ENCODE measurements at places on chromosomes 2 and 18.

DNA sequence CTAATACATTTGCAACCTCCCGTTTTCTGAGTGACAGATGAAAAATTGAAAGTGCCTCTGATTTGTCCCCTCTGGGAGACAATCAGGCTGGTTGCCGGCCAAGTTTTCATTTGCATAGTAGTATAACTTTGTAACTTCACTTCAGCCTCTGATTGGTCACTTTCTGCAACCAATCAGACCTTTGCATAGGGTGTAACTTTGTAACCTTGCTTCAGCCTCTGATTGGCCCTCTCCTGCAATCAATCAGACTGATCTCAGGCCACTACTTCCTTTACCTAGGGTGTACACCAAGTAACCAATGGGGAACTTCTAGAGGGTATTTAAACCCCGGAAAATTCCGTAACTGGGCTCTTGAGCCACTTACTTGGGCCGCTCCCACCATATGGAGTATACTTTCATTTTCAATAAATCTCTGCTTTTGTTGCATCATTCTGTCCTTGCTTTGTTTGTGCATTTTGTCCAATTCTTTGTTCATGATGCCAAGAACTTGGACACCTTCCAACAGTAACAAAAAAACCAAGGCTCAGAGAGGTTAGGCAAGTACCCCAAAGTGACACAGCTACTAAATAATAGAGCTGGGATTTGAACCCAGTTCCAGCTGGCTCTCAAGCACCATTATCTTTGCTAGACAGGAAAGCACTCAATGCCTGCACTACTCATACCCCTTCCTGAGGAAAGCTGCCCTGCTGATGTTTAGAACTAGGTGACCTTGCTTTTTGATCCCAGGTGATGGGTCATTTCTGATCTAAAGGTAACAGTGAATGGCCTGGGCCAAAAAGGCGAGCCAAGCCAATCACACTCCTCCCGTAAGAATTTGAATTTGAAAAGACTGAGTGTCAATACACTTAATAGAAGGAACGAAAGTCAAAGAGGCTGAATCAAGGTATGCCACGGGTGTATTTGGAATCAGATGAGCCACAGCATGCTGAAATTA lies 10.9 kb upstream of the MYOM1 start:
- no peak for DNase-seq

- no peak for DNase-seq
These were observed 76.8 kb downstream of the RNF152 start for GRCh38 chr18:61815885-61816470.

DNA sequence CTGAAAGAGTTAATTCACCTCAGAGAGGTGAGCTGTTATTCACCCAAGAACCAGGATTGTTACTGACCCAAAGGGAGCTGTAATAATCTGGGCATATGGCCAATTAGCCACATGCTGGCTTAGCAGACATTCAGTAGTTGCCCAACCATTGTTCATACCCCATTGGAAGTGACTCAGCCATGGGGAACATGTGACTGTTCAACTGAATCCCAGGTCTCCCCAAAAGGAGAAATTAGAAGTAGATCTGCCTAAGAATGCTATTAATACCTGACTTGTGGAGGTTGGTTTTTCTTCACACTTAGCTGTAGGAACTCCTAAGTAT lies 272.6 kb upstream of the UBE2E3 start:
- no peak for DNase-seq

DNA sequence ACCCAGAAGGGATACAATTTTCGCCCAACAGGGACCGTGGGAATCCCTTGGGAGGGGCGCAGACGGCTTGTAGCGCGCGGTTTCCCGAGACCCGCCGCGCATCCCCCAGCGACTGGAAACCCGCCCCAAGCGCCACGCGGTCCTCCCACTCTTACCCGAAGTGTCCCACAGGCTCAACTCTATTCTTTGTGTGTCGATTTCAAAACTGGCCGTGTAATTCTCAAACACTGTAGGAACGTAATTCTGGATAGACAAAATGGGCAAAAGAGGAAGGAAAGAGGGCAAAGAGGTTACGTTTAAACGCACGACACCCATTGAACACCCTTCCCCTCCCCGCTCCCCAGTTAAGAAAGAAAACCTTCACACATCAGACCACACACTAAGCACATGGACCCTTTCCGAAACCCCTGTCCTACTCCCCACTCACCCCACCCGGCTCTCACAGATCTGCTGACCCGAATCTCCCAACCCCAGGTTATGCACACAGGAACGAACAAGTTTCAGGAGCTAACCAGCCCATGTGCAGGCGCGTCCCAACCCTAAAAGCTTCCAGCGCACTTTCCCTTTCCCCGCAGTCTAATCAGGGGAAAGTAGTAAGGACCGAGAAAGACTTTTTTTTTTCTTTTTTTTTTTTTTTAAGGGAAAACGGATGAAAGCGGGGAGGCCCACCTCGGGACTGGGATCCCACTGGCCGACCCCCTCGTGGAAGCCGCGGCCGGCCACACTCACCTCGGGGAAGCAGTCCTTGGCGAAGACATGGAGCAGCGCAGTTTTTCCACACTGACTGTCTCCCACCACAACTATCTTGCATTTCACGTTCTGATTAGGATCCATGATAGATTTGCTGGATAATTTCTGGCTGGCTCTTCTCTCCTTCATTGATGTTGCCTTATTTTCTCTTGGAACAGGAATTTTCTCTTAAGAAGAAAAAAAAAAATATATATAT lies 655 bp downstream of the RND3 start:
- DNase-seq = no peak

GRCh38 chr2:197915548-197916265 lies 111.3 kb downstream of the PLCL1 start:
- DNase-seq = no peak

- no peak for DNase-seq
These were observed 584.8 kb downstream of the MBD2 start for GRCh38 chr18:53639687-53640086.

DNA sequence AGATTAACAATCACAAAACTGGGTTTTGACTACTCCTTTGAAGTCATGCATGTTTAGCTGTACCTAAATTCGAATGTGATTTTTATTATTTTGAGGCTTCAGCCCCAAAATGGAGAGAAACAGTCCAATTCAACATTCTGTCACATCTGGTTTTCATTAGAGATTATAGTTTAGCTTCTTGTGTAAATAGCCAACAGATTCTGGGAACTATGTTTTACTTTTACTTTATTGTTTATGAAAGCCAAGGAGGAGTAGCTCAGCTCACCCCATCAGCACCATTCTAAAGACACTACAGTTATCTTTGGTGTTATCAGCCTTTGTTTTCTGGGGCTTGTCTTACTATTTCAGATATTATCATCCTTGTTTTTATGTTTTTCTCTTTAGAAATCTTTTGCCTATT lies 465.0 kb upstream of the CWC22 start:
- no peak for DNase-seq

GRCh38 chr2:233532971-233533370 lies 33.6 kb downstream of the USP40 start:
- DNase-seq = no peak

GRCh38 chr2:127673291-127674069 lies 1.9 kb downstream of the LIMS2 start:
- no peak for DNase-seq

DNA sequence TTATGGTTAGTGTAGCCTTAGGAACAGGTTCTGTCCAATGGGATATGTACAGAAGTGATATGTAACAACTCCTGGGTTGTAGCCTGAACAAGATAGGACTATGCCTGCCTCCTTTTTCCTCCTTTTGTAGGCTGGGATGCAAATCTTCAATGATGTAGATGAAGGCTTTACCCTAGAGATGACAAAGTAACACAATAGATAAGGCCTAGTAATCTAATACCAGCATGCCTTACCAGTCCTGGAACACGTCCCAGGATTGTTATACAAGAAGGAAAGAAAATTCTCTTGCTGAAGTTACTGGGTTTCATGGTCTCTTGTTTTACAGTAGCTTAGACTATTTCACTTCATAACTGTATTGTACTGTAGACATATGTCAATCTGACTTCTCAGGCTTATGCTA lies 192.1 kb downstream of the OTX1 start:
- no peak for DNase-seq

GRCh38 chr18:62989195-62989594 lies 273.9 kb downstream of the PHLPP1 start:
- DNase-seq = no peak

All from amniotic stem cell (primary cell).